Thymus (tissue), 14 donors: ENCODE measurements at places on chromosomes 5 and 9. TPM values are rescaled to one million over a fixed set of nuclear protein-coding genes. Genes with fewer than 3 reads are reported as not detected.

GRCh38 chr5:172302047-172302710 is 18.6 kb upstream of the UBTD2 start:
- no peak for DNase-seq

- no peak for DNase-seq
These were observed 298.1 kb downstream of the NR3C1 start for GRCh38 chr5:143105216-143105905.

GRCh38 chr5:65946198-65946745 is 19.9 kb downstream of the ERBIN start:
- DNase-seq, result no peak

The TAS2R1 gene
- total RNA-seq, result not detected

GRCh38 chr5:168305281-168305680 is 13.8 kb downstream of the WWC1 start:
- DNase-seq, result no peak

The RPP25L gene
- total RNA-seq, result 38.4 TPM

The AFAP1L1 gene
- total RNA-seq, result 8.0 TPM

GRCh38 chr5:74767579-74767913 is 497 bp downstream of the NSA2 start:
- DNase-seq, result no peak

GRCh38 chr5:179271428-179271734 is 73.9 kb downstream of the ADAMTS2 start:
- DNase-seq, result no peak

DNA sequence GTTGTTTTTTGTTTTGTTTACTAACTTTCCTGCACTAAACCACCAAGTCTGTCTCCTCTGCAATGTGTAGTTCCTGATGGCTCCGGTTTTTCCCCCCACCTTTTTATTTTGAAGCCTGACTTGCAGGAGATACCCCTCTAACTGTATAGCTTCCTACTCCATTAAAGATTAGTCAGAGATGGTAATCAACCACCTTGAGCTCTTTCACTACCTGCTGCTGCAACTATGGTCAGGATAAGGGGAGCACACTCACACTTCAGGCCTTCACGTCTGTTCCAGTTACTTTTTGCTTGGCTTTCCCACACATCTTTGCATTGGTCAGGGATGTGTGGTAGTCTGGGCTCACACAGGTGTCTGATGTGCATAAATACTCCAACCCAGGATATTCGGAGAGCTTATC is 63.4 kb downstream of the NR6A1 start:
- no peak for DNase-seq

- no peak for DNase-seq
These were observed 53.2 kb downstream of the MEF2C start for GRCh38 chr5:88829775-88830174.

- no peak for DNase-seq
These were observed 114.5 kb downstream of the TSSK1B start for GRCh38 chr5:113320273-113320780.

DNA sequence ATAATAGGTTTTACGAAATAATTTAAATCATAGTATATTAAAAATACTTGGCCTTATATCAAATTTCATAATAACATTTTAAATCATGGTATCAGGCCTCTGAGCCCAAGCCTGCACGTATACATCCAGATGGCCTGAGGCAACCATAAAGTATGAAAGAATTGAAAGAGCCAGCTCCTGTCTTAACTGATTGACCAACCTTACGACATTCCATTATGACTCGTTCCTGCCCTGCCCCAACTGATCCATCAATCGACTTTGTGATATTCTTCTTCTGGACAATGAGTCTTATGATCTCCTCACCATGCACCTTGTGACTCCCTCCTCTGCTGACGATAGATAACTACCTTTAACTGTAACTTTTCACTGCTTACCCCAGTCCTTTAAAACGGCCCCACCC is 545.0 kb downstream of the MTRR start:
- no peak for DNase-seq

GRCh38 chr5:68319706-68320412 is 104.3 kb downstream of the PIK3R1 start:
- DNase-seq, result no peak

DNA sequence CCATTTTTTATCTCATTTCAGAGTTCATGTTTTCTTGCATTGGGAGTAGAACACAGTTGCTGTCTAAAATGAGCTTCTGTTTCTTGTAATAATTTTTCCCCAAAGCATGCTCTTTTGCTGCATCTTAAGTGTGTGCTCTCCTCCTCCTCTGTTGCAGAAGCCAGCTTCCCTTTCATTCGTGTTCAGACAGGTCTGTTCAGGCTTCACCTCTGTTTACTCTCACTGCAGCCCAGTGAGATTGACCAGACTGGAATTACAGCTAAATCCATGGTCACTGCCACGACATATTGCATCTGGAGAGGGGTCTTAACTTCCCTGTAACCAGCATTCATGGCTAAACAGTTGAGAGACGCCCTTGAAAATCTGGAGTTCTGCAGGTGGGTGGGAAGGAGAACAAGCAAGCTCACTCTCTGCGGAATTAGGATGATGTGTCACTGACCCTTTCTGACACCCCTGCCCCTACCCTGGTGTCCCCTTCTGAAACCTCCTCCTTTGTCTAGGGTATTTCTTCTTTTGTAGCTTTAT is 223.2 kb downstream of the FSTL4 start:
- DNase-seq, result no peak

DNA sequence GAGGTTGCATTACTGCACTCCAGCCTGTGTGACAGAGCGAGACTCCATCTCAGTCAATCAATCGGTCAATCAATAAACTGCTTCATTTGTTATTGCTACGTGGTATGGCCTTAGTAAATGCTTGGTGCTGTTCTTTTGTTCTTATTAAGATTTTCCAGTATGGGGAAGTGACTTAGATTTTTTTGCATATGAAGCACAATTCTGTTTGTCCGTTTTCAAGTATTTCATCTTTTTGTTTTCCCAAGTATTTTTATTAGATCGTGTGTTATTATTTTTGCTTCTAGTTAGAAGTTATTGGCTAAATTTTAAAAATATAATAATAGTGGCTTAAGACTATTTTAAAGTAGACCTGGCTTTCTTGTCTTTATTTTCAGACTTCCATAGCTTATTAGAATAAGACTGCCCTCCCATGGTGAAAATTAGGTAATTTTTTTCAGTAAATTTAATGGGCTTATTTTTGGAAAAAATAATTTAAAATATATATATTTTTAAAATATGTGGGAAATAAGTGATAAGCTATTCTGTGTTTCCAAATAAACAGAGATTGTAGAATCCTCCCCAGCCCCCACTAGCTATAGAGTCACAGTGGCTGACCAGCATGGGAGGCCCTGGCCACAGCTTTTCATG is 14.7 kb upstream of the OMD start:
- no peak for DNase-seq

- DNase-seq, result no peak
These were observed 1.8 kb upstream of the DCANP1 start for GRCh38 chr5:135448791-135449507.

- DNase-seq, result peak; percentile 5
These were observed 79.3 kb downstream of the BRINP1 start for GRCh38 chr9:119289740-119290433.

GRCh38 chr5:72920690-72921502 is 34.9 kb upstream of the FCHO2 start:
- DNase-seq, result no peak

DNA sequence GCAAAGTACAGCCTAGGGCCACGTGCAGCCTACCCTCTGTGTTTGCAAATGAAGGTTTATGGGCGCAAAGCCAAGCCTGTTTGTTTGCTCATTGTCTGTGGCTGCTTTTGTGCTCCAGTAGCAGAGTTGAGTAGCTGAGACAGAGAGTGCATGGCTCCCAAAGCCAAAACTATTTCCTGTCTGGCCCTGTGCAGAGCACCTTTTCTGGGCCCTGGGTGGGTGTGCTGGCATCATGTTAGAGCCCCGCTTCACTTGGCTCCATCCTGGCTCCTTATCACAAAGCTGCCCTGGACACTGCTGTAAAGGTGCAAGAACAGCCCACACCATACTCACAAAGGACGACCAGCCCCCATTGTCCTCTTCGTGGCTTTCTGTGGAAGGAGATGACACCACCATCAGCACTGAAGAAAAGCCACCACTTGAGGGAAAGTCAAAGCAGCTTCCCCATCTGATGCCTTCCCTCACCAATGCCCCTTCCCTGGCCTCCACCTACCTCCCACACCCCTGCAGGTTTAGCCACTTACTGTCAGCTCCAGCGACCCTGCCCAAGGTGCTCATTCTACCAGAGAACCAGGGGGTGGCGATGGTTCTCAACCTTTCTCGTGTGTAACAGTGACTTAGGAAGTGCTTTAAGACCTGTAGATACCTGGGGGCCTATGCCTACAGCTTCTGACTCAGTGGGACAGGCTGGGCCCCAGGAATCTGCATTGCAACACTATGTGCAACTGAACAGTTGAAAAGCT is 23.4 kb downstream of the LCP2 start:
- peak; percentile 79 for DNase-seq

DNA sequence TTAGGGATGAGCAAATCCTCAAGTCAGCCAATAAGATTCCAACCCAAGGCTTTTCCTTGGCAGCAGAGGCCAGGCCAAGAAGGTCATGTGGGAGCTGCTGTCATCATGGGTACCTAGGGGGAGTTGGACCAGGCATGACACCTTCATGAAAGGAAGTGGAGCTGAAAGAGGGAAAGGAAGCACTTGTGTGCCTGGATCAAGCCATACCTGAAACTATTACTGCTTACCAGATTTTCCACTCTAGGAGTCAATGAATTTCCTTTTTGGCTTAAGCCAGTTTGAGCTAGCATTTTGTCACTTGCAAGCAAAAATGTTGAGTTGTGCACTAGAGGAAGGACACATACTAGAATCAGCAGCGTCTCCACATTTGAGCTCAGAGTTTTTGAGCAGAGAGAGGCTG is 14.5 kb upstream of the WNK2 start:
- DNase-seq, result no peak

The CTSV gene
- total RNA-seq, result 129 TPM

DNA sequence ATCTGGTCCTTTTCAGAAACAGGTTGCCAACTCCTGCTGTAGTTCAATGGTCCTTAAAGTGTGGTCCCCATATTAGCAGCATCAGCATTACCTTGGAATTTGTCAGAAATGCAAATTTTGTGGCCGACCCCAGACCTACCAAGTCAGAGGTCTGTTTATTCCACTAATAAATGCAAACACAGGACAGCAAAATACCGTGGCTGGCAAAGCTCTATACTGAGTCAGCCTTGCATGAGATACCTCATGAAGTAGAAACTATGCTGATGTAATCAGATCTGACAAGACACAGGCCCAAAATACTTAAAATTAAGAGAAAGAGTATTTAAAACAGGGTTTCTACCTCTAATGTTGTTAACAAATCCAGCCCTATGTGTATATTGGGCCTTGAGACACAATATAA is 3.0 kb downstream of the GOLM1 start:
- no peak for DNase-seq

GRCh38 chr5:146078566-146078965 is 26.8 kb downstream of the PLAC8L1 start:
- no peak for DNase-seq

GRCh38 chr5:181059297-181060230 is 19.5 kb downstream of the BTNL9 start:
- no peak for DNase-seq

The FBXO10 gene
- 3.2 TPM for total RNA-seq

The CCDC192 gene
- total RNA-seq, result 0.09 TPM

DNA sequence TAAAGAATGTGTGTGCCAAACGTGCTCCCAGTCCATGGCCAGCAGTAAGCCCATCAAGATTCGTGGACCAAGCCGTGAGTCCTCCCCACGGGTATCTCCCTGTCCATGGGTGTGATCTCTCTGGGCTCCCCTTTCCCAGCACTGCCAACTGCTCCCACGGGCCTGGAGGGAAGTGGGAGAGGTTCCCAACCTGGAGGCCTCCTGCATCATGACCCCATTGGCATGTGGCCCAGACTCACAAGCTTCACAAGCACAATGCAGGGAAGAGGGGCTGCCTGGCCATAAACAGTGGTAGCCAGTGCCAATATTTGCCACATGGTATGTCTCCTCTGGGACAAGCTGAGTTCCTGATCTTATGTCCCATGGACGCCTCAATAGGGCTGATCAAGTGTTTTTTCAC is 59.1 kb downstream of the ABLIM3 start:
- no peak for DNase-seq

The PCDHGA1 gene
- 0.09 TPM for total RNA-seq

DNA sequence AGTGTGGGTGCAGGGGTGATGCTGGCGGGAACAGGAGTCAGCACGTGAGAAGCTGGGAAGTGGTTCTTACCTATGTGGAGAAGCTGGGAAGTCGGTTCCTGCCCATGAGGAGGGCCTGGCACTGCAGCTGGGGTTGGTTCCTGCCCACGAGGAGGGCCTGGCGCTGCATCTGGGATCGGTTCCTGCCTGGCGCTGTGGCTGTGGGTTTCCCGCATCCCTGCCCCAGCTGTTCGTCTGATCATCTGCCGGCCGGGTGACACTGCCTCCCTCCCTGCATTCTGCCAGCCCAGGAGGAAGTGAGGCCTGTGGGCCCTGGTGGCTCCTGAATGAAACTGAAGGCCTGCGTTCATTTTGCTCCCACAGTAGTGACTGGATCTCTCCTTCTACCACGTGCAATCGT is 5.1 kb downstream of the OBP2A start:
- no peak for DNase-seq

- DNase-seq, result no peak
These were observed 47.1 kb downstream of the DMAC1 start for GRCh38 chr9:7752481-7752880.

The LCN12 gene
- 4.2 TPM for total RNA-seq

DNA sequence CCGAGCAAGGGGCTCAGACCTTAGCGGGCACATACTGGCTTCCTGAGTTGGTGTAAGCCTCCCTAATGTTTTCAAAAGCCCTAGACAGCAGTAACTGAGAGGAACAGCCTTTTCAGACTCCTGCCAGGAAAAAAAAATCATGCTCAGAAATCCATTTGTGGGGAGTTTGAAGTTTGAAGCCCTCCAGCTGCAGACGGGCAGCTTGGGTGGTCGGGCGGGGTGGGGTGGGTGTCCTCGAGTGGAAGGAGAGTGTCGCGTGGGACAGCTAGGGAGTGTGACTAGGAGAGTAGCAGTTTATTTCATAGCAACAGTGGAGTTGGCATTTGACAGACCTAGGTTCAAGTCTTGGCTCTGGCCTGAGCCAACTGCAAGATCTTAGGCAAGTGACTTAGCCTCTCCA is 90.7 kb upstream of the PITX1 start:
- no peak for DNase-seq

- no peak for DNase-seq
These were observed 609.8 kb downstream of the PTPRD start for GRCh38 chr9:10003047-10003446.

DNA sequence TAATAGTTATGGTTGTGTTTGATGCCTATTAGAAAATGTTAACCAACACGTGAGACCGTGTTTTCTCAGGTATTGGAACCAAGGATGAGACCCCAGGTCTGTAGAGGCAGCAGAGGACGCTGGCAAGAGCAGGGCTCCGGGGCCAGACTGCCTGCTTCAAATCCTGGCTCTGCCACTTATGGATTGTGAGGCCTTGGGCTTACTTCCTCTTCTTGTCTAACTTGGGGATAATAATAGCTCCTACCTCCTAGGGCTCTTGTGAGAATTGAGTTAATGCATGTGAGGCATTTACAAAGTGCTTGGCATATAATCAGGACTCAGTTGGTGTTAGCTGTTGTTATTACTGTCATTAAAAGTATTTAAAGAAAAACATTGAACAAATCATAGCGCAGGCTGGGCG is 85.5 kb upstream of the PITX1 start:
- DNase-seq, result no peak

The CMYA5 gene
- 2.7 TPM for total RNA-seq

The ZNF462 gene
- total RNA-seq, result 6.6 TPM

GRCh38 chr9:129989740-129990139 is 53.2 kb downstream of the FNBP1 start:
- DNase-seq, result no peak

The KIF24 gene
- 4.5 TPM for total RNA-seq
